Activated naive CD4-positive, alpha-beta T cell treated with Interleukin-2 at 50 U/mL for 16 hours (primary cell): ENCODE measurements at places on chromosomes 4 and X.

- no peak for DNase-seq
Measured at GRCh38 chr4:1362521-1362920, 15.5 kb downstream of the UVSSA start.

GRCh38 chr4:1379801-1380331 is 26.4 kb downstream of the NKX1-1 start:
- DNase-seq, result no peak

DNA sequence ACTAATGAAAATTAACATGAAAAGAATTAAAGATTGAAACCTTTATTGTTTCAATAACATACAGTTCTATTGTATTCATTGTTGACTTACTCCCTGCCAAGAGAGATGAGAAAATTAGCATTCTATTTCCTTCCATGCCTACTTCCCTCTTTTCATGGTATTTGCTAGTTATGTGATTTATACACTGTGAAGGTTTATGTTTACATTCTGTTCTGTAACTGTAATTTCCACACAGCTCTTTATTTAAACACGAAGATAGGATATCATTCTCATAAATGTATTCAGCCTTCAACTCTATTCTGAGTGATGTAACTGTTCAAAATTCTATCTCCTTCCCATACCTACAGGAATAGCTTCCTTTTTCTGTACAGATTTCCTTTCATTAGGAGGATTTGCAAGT is 6.6 kb downstream of the CCDC110 start:
- DNase-seq, result no peak

DNA sequence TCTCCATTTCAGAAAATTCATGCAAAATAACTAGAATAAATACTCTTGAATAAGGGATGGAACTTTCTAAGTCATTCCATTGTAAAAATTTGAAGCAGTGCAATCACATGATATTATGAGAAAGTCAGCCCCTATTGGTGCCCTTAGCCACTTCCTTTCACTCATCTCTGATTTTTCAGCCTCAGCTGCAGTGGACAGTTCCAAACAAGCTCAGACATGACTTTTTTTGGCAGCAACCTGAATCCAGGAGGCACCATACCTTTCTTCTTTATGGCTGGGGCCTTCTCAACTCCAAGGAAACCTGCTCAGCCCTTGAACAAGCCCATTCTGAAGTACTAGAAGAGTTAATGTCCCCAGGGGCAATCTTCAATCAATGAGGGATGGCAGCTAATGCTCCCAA is 40.5 kb downstream of the MAPK10 start:
- DNase-seq, result no peak

GRCh38 chr4:42404001-42404400 is 6.7 kb downstream of the SHISA3 start:
- no peak for DNase-seq

- no peak for DNase-seq
Measured at GRCh38 chr4:97235521-97235920, 907.8 kb downstream of the STPG2 start.

GRCh38 chrX:123256378-123256777 is 72.3 kb downstream of the GRIA3 start:
- DNase-seq, result no peak

DNA sequence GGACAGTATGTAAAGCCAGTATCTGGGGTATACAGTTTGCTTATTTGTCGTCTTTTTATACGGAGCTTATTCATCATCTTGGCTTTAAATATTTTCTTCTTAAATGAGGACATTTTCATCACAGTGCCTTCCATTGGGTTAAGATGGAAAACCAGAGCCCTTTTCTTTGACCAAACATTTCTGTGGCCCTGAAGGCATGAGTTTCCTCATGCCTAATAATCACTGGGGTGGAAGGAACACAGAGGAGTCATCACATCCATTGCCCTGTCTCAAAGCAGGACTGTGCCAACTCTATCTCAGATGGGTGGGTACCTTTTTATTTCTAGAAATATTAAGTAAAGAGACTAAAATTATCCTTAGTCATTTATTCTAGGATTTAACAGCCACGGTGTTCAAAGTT is 40.0 kb downstream of the CHRDL1 start:
- no peak for DNase-seq

GRCh38 chr4:151407466-151408379 is 1.3 kb upstream of the FHIP1A start:
- peak; percentile 20 for DNase-seq

- DNase-seq, result no peak
Measured at GRCh38 chr4:163930086-163930485, 435.6 kb downstream of the TMA16 start.

DNA sequence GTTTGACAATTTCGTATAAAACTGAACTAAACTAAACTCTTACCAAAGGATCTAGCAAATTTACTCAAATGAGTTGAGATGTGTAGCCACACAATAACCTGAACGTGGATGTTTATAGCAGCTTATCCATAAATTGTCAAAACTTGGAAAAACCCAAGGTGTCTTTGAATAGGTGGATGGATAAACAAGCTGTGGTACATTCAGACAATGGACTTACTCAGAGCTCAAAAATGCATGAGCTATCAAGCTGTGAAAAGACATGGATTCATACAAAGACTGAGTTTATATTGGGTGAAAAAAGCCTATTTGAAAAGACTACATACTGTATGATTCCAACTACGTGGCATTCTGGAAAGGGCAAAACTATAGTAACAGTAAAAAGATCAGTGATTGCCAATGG is 69.5 kb downstream of the LARP1B start:
- no peak for DNase-seq

DNA sequence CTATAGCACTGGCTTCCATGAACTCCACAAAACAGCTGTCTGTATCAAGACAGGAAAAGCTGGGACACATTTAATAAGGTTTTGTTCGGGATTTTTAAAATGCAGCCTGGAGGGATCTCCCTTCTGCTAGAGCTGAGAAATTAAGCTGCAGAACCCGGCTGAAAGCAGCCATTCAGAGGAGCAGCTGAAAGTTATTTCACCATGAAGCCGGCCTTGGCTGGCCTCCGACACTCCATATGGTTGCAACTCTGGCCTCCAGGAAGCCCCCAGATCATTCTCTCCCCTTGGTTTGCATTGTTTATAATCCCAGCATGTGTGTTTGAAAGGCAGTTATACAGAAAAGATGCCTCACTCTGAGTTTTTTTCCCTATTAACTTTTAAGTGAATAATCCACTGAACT is 239.4 kb downstream of the SPATA18 start:
- no peak for DNase-seq

DNA sequence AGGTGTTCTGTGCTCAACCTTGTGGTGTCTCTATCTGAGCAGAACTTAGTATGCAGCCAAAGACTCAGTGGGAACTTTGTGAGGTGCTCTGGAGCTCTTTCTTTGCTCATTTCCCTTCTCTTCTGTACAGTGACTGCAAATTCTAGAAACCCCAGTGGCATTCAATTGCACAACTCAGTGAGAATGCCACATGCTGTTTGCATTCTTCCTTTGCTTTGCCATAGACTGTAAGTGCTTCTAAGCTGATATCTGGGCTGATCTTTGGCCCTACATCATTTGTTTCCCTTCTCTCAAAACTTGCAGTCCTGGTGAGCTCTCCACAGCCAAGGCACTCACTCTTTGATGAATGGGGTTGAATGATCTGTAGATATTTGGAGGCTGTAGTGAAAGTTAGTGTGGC is 7.0 kb downstream of the PNMA3 start:
- DNase-seq, result no peak

GRCh38 chrX:152204919-152205318 is 66.5 kb upstream of the MAGEA10 start:
- DNase-seq, result no peak

DNA sequence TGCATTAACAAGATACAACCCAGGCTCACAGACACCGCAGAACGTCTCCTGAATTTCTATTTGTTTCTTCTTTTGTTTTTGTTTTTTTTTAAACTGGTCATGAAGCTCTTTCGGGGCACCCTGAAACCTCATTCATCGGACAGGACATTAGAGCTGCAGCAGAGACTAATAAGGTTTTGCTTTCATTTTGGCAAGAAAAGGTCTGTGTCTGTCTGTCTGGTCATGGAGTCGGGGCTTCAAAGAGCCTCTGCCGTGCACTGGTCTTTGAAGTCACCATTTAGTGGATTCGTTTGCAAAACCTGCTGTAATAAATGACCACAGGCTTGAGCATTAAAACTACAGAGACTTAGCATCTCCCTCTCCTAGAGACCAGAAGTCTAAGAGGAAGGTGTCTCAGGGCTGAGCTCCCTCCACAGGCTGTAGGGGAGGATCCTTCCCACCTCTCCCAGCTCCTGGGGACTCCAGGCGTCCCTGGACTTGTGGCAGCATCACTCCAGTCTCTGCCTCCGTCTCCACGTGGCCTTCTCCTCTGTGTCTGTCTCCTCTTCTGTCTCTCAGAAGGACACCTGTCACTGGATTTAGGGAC is 247.5 kb downstream of the CRLF2 start:
- DNase-seq, result no peak

DNA sequence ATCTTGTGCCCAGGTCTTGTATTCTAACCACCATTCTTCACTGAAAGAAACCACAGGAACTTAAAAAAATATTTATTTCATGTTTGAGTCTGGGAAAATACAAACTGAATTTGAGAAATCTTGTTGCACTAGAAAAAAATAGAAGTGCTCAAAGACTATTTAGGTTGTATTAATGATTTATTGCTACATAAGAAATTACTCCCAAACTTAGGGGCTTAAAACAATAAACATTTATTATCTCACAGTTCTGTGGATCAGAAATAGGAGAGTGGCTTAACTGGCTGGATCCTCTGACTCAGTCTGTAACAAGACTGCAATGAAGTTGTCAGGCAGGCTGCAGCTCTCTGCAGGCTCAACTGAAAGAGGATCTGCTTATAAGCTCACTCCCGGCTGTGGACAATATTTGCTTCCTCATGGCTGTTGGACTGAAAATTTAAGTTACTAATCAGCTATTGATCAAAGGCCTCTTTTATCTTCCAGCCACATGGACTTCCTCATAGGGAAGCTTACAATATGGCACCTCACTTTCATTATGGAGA is 295.4 kb upstream of the FAM241A start:
- no peak for DNase-seq

- DNase-seq, result no peak
Measured at GRCh38 chr4:2768921-2769336, 12.8 kb upstream of the TNIP2 start.

- DNase-seq, result no peak
Measured at GRCh38 chr4:158809611-158810486, 41.0 kb downstream of the FNIP2 start.

GRCh38 chrX:151854726-151855495 is 57.8 kb upstream of the MAGEA4 start:
- DNase-seq, result no peak

DNA sequence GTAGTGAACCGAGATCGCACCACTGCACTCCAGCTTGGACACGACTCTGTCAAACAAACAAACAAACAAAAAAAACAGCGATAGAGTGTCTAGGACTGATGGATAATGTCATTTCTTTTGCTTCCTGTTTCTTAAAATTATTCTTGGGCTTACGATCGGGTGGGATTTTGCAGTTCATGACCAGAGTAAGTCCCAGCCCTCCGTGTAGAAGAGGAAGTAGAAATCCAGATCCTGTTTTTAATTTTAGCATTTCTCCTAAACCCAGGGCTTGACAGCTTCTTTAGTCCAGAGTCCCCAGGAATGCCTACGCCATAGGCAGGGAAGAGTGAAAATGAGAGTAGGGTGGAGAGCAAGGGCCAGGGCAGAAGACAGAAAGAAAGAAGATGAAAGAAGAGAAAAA is 94.3 kb downstream of the HPRT1 start:
- DNase-seq, result no peak

DNA sequence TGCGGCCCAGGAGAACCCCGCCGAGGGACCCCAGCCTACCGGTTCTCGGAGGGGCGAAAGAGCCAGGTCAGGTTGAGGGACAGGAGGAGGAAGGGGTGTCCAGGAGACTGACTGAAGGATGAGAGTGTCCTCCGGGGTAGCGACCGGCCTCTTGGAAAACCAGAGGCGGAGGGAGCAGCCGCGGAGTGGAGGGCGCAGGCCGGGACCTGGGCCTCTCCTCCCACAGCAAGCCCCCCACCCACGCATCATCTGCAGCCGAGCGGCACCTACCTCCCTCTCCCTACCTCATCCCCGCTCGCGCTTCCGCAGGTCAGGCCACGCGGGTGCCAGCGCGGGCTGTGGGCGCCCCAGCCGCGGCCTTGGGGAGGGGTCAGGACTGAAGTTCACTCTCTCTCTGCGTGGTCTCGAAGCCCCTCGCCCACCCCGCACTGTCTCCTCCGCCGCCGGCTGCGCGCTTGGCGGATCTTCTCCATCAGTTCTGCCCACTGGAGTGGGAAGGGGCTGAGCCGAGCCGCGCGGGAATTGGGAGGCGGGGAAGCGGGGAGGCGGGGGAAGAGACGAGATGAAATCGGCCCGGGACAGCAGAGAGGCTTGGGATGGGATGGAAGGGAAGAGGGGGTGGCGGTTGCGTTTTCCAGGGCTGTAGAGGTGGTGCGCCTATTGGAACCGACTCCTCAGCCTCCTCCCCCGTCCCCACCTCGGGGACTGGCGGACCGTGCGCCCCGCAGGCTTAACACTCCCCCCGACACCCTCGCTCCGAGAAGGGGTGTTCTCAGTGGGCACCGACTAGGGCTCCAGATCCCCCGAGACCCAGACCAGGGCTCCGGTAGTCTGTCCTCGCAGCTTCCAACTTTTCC is 1.8 kb downstream of the NLGN4X start:
- DNase-seq, result no peak

DNA sequence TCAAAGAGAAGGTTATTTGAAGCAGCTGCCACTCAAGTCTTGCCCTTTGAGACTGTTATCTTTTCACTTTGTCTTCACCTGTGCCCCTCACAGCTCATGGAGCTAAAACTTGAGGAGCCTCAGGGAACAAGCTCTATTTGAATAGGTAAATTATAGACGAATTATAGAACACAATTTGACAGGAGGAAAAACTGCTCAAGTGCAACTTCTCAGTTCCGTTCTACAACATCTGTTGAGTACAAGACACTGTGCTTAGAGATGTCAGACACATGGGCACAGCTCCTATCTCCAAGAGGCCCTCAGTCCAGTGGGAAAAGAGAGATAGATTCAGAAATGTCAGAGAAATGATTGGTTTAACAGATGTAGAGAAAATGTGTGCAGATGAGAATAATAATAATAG is 5.1 kb downstream of the PPP1R2C start:
- no peak for DNase-seq
